Fibroblast of mammary gland (primary cell): ENCODE measurements at places on chromosomes 12 and 14.

DNA sequence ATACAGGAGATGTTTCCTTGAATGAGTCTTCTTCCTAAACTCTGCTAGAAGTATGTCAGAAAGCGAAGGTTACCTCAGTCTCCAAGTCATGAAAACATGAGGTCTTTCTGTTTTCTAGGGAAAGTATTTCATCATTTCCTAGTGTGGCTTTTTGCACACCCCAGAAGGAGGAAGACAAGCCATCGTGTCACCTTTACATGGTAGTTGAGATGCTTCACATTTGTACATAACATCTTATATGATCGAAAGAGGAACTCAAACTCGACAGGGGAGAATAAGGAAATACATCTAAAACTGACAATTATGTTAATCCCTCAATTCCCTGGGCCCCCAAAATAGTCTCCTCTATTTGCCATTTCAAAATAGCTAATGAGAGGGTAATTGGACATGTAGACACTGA lies 214.1 kb upstream of the PLEKHG7 start:
- DNase-seq = no peak

GRCh38 chr14:20803223-20803622 lies 579 bp upstream of the RNASE1 start:
- DNase-seq = no peak

GRCh38 chr12:84974155-84974815 lies 61.7 kb upstream of the SLC6A15 start:
- DNase-seq = peak; percentile 42

GRCh38 chr14:22544881-22545420 lies 44.1 kb downstream of the DAD1 start:
- no peak for DNase-seq

DNA sequence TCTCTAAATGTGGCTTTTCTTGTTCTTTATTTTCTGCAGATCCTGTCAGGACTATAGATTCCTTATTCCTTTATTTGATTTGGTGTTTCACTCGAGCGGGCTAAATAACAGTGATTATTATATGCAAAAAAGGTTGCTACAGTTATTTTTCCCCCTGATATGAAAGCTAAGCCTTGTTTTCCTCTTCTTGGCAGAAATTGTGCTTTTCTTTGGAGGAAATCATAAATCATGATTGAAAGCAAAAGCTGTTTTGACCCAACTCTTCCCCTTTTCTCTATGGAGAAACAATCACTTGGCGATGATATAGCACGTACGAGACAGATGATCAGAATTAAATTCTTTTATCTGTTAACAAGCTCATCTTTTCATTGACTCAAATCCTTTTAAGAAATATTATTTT lies 31.4 kb downstream of the PPFIBP1 start:
- peak; percentile 55 for DNase-seq

- DNase-seq = no peak
Observed at GRCh38 chr12:42791399-42791798, 201.9 kb upstream of the PRICKLE1 start.

- no peak for DNase-seq
Observed at GRCh38 chr14:76643887-76644286, 117.4 kb upstream of the VASH1 start.

GRCh38 chr12:120739031-120739762 lies 13.6 kb downstream of the ACADS start:
- no peak for DNase-seq

- peak; percentile 75 for DNase-seq
Observed at GRCh38 chr14:94132285-94132887, 3.0 kb upstream of the IFI27L2 start.

DNA sequence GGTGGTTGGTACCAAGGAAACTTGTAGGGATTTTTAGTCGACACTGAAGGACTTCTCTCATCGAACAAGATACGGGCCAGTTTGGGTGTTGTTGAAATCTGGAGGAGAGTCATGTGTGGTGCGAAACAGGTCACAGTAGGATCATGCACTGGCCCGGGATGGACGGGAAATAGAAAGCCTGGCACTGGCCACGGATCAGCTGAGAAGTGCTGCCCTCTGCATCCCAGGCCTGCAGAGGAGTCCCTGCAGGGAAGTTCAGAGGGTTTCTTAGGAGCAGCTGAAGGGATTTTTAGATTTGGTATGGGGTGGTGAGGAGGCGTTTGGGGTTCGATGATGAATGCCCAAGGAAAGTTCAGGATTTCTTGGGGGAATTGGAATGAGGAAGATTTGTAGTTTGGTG lies 63.1 kb downstream of the TSPAN9 start:
- DNase-seq = no peak

DNA sequence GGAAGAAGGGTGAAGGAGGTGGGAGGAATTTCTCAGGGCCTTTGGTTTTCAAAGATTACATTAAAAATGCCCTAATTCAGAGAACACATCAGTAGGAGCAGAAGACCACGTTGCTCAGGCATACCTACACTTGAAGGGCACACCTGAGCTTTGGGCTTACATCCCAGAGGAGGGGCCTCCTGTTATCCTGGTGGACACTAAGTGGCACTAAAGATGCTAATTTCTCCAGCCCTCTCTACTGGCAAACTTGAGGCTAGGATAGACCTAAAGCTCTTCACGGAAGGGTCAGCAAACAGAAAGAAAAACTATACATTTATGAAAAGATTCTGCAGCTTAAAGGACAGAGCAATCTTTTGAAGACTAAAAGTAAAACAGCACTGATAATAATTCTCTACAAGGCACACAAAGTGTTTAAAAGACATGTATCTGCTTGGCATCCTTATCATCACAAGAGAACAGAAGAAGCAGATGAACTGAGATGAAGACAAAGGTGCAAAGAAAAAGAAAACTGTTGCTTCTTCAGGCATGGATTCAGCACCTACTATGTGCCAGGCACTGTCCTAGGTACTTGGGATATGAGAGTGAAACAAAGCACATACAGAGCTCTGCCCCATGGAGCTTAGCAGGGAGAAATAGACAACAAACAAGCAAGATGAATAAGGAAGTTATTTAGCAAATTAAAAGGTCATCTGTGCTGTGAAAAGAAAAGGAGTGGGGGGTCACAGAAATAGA lies 137.5 kb downstream of the NUAK1 start:
- DNase-seq = no peak

DNA sequence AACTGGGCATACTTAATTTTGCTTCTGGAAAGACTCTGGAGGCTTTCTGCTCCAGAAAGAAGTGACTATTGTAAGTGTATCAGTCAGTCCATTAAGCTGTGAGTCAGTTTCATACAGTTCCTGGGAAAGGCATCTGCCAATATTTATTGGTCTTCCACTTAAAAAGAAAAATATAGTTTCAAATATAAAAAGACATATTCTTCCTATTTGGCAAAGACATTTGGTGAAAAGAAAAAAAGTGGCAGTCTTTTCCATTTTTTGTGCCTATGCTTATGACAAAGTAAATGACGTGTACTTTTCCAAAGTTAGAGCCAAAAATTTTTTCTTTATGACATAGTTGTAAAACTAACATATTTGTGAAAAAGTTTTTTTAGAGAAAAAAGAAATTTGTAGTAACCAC lies 12.3 kb downstream of the TMEM30B start:
- DNase-seq = no peak
